OCI-M1 (cell line): ENCODE measurements at places on chromosomes 3 and 15.

DNA sequence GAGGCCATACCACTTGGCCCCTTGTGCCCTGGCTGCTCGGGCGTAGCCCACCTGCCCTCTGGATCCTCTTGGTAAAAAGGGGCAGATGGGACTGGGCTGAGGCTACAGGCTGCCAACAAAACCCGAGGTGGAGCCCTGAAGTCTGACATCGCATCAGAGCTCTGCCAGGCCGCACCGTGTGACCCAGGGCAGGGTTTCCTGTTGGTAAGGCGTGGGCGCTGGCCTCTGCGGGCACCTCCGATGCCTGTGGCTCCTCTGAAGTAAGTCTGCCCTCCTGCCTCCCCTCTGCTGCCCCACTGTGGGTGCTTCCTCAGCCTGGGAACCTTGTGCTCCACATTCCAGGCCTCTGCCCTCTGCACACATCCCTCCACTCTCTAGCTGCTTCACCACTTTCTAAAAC, 8.9 kb downstream of the CHDH start:
- no peak for DNase-seq

DNA sequence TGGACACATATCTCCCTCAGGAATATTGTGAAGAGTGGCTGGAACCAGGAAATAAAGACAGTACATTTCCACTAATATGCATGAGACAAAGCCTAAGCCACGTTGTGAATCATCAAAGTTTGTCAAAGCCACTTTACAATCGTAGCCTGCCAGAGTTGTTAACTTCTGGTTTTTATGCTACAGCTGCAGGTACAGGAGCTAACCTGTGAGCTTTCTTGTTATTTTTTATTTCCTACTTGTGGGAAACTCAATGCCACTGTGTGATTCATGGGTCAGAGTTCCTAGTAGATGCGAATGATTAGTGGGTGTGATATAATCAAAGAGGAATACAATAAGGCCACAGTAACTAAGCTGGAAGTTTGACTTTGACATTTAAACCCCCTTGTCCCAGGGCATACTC, 44.4 kb upstream of the TEX9 start:
- DNase-seq, result peak; percentile 57

GRCh38 chr3:141059816-141060215, 8.7 kb downstream of the SPSB4 start:
- no peak for DNase-seq

GRCh38 chr15:38864827-38865581, 300.4 kb upstream of the RASGRP1 start:
- no peak for DNase-seq

- no peak for DNase-seq
Measured at GRCh38 chr3:196219970-196220311, 3.6 kb downstream of the SLC51A start.

DNA sequence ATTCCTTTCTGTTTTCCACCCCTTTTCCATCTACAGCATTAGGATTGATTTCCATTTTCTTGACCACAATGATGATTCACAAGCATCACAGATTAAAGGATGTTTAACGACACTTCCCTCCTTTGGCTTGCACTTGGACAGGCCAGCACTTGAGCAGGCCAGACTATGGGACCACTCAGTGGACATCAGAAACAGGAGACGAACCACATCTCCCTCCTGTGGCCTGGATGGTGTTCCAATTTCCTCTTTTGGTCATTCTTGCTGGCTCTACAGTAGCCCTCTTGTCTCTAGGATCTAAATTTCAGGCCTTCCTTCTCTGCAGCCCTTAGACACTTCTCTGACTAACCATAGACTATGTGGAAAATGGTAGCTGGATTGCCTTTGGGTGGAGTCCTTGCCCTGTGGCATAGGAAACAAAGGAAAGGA, 78.8 kb upstream of the BOC start:
- no peak for DNase-seq

DNA sequence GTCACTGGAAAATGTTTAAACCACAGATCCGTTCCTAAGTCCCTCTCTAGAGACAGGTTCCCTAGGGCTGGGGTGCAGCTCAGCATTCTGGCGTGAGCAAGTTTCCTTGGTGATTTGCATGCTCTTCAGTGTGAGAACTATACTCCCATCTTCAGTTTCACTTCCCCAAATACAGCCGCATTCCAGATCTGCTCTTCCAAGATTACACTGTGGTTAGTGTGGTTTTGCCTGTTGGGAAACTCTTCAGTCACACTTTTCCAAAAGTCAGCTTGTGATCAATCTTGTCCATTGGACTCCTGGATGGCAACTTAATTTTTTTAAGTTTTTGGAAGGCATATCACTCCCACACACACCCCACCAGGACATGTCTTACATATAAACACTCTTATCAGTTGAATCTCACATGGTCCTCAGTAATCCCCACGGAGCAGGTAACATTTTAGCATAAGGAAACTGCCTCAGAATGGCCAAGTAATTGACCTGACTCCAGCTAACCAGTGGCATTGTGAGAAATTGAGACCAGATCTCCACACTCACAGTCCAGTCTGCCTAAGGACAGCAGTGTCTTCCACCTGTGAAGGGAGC, 33.5 kb upstream of the PTPN23 start:
- peak; percentile 96 for DNase-seq

- DNase-seq, result no peak
Measured at GRCh38 chr15:98395974-98396610, 252.2 kb upstream of the IGF1R start.

GRCh38 chr3:160413613-160414248, 14.3 kb downstream of the SMC4 start:
- peak; percentile 77 for DNase-seq

DNA sequence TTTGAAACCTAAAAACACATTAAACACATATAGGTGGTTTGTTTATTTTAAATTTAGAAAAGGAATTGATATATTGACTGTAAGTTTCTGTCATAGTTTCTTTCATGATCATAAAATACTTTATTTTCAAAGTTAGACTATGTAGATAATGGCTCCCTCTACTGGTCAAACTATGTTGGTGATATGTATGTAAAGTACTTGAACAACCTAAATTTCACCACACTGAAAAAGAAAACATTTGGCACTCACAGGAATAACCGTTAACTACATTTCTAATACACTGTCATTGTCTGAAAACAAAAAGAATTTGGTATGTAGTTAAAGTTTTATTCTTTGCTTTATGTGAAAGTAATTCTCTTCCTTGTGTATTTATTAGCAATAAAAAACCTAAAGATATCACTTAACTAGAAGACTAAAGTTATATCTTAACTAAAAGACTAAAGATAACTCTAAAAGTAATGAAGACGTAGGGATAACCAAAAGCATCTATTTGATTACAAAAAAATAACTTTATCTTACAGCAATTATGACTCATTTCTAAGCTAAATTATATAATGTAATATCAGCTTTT, 427.5 kb downstream of the VGLL3 start:
- peak; percentile 64 for DNase-seq

- no peak for DNase-seq
Measured at GRCh38 chr3:13167064-13167743, 94.0 kb upstream of the IQSEC1 start.

GRCh38 chr3:52479877-52480575, 15.1 kb upstream of the STAB1 start:
- no peak for DNase-seq
